ENCODE measurements at places on chromosomes 5 and 9. TPM values are rescaled to one million over a fixed set of nuclear protein-coding genes. Genes with fewer than 3 reads are reported as not detected.

NR2F1-AS1 gene
- total RNA-seq: not detected

SLC6A18 gene
- total RNA-seq: not detected

TLE1 gene
- 2.7 TPM for total RNA-seq

- DNase-seq: peak; percentile 89
Measured at GRCh38 chr5:36724467-36725332, 118.3 kb downstream of the SLC1A3 start.

- peak; percentile 64 for DNase-seq
Measured at GRCh38 chr5:33641744-33642505, 201.2 kb downstream of the TARS1 start.

DNA sequence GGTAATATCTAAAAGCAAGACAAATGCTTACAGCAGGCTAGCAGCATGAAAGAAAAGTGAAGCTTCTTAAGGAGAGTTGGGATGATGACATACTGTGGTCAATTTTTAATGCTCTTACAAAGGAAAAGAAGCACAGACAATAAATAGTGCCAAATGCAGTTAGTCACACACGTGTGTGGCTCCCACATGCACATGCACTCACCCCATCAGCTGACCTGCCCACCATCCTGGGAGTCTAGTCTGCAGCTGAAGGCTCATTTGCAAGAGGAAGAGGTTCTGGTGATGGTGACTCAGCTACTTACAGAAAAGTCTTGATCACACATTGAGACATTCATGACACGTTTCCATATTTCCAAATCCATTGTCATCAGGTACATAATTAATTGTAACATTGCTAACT lies 129.3 kb downstream of the MRPL36 start:
- DNase-seq: no peak

- DNase-seq: no peak
Measured at GRCh38 chr5:79793304-79793703, 103.7 kb downstream of the CMYA5 start.

GRCh38 chr5:59956130-59956783 lies 62.7 kb upstream of the PDE4D start:
- DNase-seq: no peak

All from hematopoietic multipotent progenitor cell (in vitro differentiated cells).